ENCODE measurements at places on chromosomes 5 and 9.

- DNase-seq, result peak; percentile 19
These were observed 19.6 kb upstream of the TMEM252 start for GRCh38 chr9:68560071-68560844.

DNA sequence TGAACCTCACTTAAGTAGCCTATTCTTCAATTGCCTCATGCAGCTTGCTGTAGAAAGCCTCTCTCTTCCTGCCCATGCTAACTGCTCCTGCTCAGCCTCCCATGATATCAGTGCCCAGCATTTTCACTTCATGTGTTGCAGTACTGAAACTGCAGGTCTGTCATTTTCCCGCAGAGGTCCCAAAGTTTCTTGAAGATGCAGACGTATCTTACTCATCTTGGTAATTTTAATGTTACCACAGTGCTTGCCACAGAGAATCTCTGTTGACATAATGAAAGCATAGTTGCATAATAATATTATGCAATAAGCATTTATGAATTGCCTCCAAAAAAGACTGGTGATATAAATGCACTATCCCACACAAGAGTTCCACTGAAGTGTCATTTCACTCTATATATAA lies 561.1 kb upstream of the DAP start:
- DNase-seq, result no peak

- no peak for DNase-seq
These were observed 110.7 kb downstream of the CAAP1 start for GRCh38 chr9:26781906-26782305.

GRCh38 chr5:143781993-143782520 lies 29.9 kb upstream of the HMHB1 start:
- DNase-seq, result no peak
